AG08395 (cell line): ENCODE measurements at places on chromosomes 5 and 9.
A peak's percentile ranks its signal among the peaks of the same experiment; 100 is the strongest.

GRCh38 chr5:109164001-109164400 lies 245.8 kb downstream of the PJA2 start:
- no peak for DNase-seq

GRCh38 chr5:43643750-43644149 lies 40.8 kb downstream of the NNT start:
- DNase-seq, result no peak

DNA sequence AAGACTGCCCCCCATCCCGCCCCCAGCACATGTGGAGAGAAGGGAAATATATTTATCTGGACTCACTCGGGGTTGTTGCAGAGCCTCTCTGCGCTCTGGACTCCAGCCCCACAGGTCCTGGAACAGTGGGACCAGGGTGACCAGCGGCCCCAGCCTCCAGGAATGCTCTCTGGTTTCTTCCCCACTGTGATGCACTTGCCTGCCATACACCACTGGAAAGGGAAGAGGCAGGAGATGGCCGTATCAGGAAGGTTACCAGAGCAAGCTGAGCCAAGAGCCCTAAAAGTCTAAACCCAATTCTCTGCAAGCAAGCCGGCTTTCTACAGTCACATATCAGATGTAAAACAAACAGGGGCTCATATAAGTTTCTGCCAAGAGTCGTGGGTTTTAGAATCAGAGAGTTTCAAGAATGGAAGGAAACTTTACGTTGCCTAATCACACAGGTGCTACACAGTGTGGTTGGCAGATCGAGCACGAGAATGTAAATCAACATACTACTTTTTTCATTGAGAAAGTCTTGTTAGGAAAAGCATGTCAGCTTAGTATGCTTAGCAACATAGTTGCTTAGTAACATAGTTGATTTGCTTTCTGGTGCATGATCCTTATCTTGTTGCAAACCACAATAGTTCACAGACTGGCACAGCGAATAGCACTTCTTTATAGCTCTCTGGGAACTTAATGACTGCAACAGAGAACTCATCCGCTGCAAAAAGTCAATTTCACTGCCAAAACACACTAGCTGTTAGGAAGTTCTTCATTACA lies 201.2 kb downstream of the TARS1 start:
- peak; percentile 6 for DNase-seq

DNA sequence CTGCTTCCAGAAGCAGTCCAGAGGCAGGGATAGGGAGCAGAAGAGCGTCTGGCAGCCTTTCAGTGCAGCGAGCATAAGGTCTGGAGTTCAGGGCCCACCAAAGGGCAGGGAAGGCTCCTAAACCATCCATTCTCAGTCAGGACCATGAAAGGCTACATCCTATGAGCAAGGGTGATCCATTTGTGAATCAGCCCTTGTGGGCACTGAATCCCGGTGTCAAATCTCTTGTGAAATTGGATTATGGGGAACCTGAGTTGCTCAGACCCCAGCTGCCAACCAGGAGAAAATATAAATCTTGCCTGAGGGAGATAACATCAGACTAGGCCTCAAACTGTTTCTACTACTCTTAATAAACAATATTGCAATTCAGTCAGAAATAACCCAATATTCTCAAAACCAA lies 204.4 kb downstream of the SYK start:
- no peak for DNase-seq

- DNase-seq, result no peak
Measured at GRCh38 chr5:12772276-12772675, 868.0 kb upstream of the CTNND2 start.

- DNase-seq, result peak; percentile 65
Measured at GRCh38 chr9:105414947-105415661, 32.7 kb upstream of the FSD1L start.

DNA sequence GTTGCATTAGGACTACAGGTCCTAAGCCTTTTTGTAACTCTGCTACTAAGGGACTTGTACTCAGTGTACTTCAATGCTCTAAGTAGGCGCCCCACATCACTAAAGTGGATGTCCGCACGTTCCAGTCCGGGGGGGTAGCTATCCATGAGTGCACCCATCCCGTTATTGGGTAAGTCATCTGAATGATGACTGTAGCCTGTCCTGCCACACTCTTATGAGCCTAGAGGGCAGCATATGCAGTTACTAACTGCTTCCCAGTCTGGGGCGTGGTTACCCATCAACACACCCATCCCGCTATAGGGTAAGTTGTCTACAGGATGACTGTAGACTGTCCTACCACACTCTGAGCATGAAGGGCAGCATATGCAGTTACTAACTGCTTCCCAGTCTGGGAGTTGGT lies 1053.9 kb downstream of the PTPRD start:
- no peak for DNase-seq

GRCh38 chr5:79611046-79611829 lies 1.0 kb upstream of the TENT2 start:
- no peak for DNase-seq

DNA sequence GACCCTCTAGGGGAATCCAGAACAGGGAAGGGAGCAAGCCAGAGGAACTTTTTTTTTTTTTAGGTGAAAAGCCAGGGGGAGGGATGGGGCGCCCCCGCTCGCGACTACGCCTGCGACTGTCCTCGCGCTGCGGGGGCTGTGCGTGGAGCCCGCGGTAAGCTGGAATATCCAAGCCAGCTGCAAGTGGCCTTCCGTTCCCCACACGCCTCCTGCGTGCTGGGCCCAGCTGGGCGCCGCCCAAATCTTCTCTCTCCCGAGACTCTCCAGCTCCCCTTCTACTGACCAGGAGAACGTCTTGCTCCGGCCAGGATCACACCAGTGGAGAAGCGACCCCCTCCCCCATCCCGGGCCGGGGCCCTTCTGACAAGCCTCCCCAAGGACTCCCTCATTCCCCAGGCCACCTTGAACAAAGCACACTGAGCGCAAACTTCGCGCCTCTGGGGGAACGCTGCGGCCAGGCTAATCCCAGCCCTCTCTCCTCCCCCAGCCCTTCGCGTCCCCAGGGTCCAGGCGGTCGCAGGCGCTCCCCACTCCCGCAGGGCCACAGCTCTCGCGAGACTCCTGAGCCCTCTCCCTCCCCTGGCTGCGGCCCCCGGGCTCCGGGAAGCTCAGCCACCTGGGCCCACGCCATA lies 6.6 kb downstream of the BARX1 start:
- no peak for DNase-seq

DNA sequence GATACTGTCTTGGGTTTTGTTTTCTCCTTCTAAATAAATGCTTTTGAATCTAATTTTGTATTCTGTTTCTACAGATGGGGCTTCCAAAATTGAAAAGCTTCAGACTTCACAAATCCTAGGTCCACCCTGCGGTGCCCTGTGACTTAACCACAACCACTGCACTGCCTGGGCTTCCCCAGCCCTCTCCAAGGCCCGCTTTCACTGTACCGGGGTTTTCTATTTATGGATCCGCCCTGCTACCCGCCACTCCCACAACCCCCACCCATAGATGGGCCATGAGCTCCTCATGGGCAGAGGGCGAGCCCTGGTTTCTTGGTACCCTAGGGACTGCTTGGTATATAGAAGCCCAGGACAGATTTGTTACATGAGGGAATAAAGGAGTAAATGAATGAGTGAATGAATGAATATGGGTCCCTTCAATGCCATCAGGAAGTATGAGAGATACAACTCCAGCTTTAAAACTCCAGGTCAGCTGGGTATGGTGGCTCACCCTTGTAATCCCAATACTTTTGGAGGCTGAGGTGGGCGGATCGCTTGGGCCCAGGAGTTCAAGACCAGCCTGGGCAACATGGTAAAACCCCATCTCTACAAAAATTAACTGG lies 39.8 kb upstream of the NEK6 start:
- no peak for DNase-seq

GRCh38 chr9:109627042-109627441 lies 128.9 kb upstream of the PTPN3 start:
- DNase-seq, result no peak

GRCh38 chr9:38652044-38652443 lies 31.6 kb upstream of the ANKRD18A start:
- no peak for DNase-seq

DNA sequence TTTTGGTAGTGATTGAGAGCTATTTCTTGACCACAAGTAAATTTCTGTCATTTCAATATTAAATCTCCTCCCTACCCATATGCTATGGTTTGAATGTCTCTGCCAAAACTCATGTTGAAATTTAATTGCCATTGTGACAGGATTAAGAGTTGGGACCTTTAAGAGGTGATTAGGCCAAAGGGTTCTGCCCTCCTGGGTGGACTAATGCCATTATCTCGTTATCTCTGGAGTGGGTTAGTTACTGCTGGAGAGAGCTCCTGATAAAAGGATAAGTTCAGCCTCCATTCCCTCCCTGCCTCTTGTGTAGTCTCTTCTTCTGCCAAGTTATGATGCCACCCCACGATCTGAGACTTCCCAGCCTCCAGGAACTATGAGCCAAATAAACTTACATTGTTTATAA lies 3.6 kb upstream of the DRD1 start:
- no peak for DNase-seq

DNA sequence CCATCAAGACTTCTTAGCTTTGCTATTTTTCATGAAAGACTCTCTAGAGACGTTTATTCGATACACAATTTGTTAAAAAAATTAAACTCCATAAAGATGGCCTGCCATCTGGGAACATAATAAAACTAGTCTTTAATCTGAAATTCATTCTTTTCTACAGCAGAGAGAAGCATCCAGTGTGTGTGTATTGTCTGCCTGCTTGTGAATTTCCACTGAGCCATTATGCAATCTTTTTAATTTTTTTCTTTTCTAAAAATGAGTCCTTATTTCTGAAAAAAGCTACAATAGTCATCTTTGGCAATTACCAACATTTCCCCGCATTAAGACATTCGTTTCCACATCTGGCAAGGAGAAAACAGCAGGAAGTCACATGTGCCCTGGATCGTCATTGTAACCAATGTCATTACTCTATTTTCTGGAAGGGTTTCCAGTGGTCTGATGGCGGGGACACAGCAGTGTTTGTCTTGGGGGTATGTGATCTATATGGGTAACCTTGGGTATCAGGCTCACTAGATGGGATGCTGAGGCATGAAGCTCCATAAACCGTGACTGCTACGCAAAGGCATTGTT lies 263.1 kb downstream of the MSX2 start:
- DNase-seq, result no peak

GRCh38 chr5:137727623-137728022 lies 8.3 kb downstream of the KLHL3 start:
- DNase-seq, result no peak

- DNase-seq, result no peak
Measured at GRCh38 chr5:15966651-15967050, 212.9 kb downstream of the MARCHF11 start.

DNA sequence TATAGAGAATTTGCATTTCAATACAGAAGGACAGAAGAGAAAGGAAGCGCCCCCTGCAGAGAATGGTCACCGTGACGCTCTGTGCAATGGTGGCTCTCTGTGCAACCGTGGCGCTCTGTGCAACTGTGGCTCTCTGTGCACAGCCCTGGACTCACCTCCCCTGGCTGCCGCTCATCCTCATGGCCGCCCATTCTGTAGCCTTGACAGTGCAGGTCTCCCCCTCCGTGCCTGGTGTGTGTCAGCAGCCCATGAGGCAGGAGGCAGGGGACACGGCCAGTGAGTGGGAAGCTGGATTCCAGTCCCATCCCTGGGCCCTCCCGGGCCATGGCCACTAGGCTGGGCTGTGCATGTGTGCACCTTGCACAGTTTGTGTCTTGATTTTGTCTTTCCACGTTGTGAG lies 12.0 kb downstream of the EXOC3 start:
- DNase-seq, result no peak

DNA sequence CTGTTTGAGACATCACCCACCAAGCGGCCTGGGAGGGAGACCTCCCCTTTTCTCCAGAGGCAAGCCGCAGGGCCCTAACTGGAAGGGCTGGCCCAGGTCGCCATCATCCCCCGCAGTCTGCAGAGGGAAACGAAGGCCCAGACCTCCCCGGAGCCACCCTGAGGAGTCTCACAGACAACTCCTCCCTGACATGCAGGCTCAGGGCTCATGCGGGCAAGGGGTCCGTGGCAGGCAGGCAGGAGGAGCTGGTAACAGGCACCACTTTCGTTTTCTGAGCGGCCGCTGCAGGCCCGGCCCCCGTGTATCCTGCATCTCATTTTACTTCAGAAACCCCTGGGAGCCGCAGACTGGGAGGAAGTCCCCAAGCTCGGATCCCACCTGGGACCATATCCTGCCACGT lies 192.0 kb upstream of the PPP1R26 start:
- no peak for DNase-seq

GRCh38 chr9:77013932-77014596 lies 5.4 kb upstream of the FOXB2 start:
- no peak for DNase-seq

- DNase-seq, result peak; percentile 81
Measured at GRCh38 chr5:136082390-136083193, 50.1 kb upstream of the SMAD5 start.

DNA sequence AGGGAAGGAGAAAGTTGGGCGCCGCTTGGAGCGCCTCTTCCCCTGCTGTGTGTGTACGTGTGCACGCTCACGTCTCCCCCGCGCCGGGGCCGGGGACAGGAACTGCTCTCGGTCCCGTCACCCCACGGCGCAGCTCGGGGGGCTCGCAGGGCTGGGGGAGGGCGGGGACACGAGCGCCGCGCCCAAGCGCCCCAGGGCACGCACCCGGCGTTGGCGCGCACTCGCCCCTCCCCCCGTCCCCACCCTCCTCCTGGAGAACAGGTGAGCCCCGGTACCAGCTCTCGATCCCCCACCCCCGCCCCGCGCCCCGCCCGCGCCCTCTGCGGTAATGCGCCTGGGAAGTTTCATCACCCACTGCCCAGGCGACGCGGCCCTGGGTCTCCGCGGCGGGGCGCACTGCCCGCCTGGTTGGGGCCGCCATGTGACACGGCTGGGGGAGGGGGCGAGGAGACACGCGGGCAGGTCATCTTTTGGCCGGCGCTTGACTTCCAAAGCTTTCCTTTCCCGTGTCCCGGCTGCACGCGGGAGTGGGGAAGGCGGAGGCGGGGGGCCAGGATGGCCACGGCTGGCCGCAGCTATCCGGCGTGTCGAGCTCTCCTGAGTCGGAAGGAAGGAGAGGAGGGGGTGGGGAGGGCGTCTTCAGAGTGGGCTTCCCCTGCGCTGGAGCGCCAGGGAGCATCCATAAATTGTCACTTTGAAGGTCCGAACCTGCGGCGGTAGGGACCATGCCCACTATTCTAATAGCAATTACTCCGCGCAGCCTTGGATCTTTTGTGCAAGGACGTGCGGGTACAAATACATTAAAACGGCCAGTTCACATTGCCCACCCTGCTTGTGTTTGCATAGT lies 1.5 kb upstream of the STC2 start:
- DNase-seq, result no peak

- no peak for DNase-seq
Measured at GRCh38 chr5:96198356-96199058, 234.5 kb downstream of the PCSK1 start.

- DNase-seq, result no peak
Measured at GRCh38 chr9:136289651-136290507, 14.0 kb downstream of the CCDC187 start.

- DNase-seq, result peak; percentile 48
Measured at GRCh38 chr5:95822043-95822541, 434 bp downstream of the GLRX start.

GRCh38 chr9:126457890-126458289 lies 131.3 kb downstream of the MVB12B start:
- DNase-seq, result no peak

DNA sequence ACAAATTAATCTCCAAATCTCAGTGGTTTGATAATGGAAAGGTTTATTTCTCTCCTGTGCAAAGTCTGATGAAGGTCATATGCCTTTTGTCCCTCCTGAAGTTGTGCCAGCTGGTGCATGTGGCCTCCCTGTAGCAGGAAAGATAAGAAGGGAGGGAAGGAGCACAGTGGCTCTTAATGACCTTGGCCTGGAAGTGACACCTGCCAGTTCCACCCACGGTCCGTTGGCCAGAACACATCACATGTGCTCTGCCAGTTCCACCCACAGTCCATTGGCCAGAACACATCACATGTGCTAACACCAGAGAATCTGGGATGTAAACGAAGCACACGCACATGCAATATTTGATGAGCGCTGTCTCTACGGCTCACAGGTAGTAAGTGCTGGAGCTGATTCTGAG lies 130.9 kb downstream of the DOCK2 start:
- DNase-seq, result no peak
